GM23248 (cell line): ENCODE measurements at places on chromosomes 16 and 17. TPM values are rescaled to one million over a fixed set of nuclear protein-coding genes. Genes with fewer than 3 reads are reported as not detected.

DNA sequence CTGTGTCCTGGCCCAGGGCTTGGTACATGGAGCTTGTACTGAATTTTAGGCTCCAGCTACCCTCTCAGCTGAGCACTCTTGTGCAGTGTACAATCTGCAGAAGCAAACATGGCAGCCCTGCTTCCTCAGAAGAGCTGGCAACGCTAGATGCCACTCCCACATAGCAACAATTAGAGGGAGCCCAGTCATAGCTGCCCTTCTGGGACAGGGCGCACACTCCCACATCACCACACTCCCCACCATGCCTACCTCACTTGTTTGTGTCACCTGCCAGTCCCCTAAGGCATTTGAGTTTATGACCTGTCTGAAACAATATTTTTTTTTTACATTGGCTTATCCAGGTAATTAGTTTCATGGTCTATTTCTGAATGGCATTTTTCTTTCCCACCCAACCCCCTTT is 72.3 kb downstream of the C17orf67 start:
- peaks cover 13% of the 10 kb centered on the region for H3K4me1 ChIP-seq
- no peak for DNase-seq
- H3K27me3 ChIP-seq: no peaks in the 10 kb centered on the region

Gene ABCC1
- total RNA-seq: 25.5 and 28.6 TPM in 2 replicates

DNA sequence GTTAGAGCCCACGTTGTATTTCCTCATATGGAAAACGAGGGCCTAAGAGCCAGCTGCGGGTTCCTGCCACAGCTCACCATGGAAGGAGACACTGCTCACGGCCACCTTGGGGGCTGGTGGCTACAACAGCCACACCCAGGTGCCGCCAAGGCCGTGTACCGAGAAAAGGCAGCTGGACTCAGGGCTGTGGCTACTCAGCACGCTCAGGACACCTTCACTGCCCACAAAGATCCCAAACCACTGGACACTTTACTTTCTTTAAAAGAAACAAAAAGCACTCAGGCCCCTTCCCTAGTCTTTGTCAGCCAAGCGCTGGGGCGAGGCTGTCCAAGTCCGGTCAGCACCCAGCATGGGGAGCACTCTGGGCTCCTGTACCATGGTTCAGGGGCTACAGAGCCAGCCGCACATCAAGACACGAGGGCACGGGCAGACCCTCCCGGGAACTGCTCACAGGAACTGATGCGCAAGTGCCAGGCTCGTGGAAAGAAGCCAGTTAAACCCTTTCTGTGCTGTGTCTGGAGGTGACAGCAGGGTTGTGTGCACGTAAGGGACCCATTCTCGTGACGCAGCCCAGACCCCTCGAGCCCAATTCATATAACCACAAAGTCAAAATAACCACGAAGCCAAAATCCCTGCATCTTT is 18.5 kb downstream of the SLC16A3 start:
- H3K27ac ChIP-seq: peak overlapping the region; percentile 87
- H3K27me3 ChIP-seq: no peaks in the 10 kb centered on the region
- no peak for DNase-seq
- no peak overlapping the region for H3K4me3 ChIP-seq
- H3K36me3 ChIP-seq: peaks cover 42% of the 10 kb centered on the region

GRCh38 chr16:72084445-72084844 is 9.0 kb downstream of the TXNL4B start:
- no peaks in the 10 kb centered on the region for H3K4me1 ChIP-seq
- no peak for DNase-seq
- peaks cover 30% of the 10 kb centered on the region for H3K36me3 ChIP-seq
- no peak overlapping the region for H3K4me3 ChIP-seq
- no peaks in the 10 kb centered on the region for H3K27me3 ChIP-seq

Gene TLCD2
- 2.2 and 2.8 TPM in 2 replicates for total RNA-seq

- DNase-seq: no peak
- H3K27me3 ChIP-seq: no peaks in the 10 kb centered on the region
- H3K27ac ChIP-seq: no peak overlapping the region
- no peak overlapping the region for H3K4me3 ChIP-seq
- H3K4me1 ChIP-seq: no peaks in the 10 kb centered on the region
Observed at GRCh38 chr16:78072275-78072674, 27.2 kb upstream of the WWOX start.

DNA sequence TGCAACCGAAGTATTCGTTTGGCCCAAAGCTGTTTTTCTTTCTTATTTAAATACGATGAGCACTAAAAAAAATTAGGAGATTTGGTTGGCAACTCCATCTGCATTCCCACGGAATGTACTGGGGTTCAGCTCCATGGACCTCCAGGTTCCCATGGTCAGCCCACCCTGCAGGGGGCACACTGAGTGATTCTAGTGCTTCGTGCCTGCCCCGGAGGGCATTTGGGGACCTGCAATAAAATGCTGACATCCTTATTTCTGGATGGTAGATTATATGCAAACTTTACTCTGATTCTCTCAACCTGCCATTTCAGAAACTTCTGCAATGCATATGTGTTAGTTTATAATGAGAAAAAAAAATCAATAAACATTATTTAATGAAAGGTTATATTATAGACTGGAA is 339.4 kb downstream of the XYLT1 start:
- H3K27ac ChIP-seq: no peak overlapping the region
- no peaks in the 10 kb centered on the region for H3K4me1 ChIP-seq
- H3K36me3 ChIP-seq: peaks cover 6% of the 10 kb centered on the region; the same call in 1 of the 2 replicates
- no peak for DNase-seq

Gene TBC1D26
- not detected in 2 replicates for total RNA-seq

DNA sequence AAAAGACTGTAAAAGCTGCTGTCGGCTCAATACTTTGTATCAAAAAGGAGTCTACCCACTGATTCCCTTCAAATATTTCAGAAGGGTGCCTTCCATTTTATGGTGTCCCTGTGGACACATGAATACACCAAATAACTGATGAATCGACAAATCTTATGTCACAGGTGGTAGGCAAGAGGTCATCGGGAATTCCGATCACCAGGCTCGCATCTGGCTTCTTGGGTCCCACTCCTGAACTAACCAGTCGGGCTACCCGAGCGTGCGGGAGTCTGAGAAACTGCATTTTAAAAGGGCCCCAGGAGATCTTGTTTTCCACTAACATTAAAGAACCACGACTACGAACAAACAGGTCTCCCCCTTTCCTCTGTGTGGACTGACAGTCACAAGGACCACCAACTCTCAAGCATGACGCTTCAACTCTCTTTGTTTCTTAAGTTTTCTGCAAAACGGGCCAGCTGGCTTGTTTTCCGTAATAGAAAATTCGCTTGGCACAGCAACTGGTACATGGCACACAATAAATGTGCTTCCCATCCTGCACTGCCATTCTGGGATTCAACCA is 873 bp downstream of the PSME3IP1 start:
- H3K36me3 ChIP-seq: no peaks in the 10 kb centered on the region
- no peak for DNase-seq
- no peaks in the 10 kb centered on the region for H3K27me3 ChIP-seq
- peak overlapping the region; percentile 95 for H3K4me3 ChIP-seq

Gene CYGB
- 6.3 and 8.3 TPM in 2 replicates for total RNA-seq

- peaks cover 22% of the 10 kb centered on the region for H3K4me1 ChIP-seq
- no peaks in the 10 kb centered on the region for H3K27me3 ChIP-seq
- no peaks in the 10 kb centered on the region for H3K36me3 ChIP-seq
- no peak overlapping the region for H3K4me3 ChIP-seq
- no peak for DNase-seq
Observed at GRCh38 chr17:13085578-13085977, 67.8 kb upstream of the ELAC2 start.

DNA sequence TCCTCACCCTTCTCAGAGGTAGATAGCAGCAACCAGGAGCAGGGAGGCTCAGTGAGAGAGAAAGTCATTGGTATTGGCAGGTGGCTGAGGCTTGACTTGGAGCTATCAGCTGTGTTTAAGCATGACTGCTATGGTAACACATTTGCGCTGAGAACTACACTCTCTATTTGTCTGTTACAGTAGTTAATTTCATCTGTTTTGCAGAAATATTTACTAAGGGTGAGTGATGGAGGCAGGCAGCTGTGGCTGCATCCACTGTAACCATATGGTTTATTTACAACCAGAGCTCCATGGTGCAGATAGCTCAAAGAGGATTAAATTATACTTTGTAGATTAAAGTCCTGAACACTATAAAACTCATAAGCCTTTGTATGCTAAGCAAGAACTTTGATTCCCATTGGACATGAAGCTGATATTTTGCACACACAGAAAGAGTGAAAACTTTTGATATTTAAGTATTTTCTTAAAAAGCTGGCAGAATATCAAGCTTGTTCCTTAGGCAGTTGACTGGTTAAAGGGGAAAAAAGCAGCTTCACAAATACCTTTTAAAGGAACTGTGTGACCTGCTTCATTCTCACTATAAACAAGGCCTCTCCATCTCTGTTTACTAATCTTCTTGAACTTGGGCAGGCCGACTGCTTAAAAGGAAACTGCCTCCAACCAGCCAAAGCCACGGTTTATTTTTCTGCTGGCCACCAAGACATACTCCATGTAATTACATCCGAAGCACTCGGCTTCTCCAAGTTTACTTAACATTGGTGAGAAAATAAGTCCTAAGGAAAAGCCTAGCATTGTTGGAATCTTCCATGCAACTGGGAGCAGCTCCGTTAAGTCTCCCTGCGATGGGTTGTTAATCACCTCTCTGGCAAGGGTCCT is 299.8 kb upstream of the ZFHX3 start:
- H3K36me3 ChIP-seq: no peaks in the 10 kb centered on the region
- H3K27ac ChIP-seq: no peak overlapping the region
- 0 out of 2 replicates have a peak, but pooled peaks cover 4% of the 10 kb centered on the region for H3K27me3 ChIP-seq
- DNase-seq: no peak

- peak overlapping the region; percentile 18; the same call in 1 of the 2 replicates for H3K27ac ChIP-seq
- H3K4me1 ChIP-seq: peaks cover 41% of the 10 kb centered on the region
- DNase-seq: peak; percentile 81
- peaks cover 39% of the 10 kb centered on the region for H3K36me3 ChIP-seq
- H3K27me3 ChIP-seq: no peaks in the 10 kb centered on the region
Observed at GRCh38 chr17:78865682-78866390, 25.2 kb upstream of the USP36 start.

- no peaks in the 10 kb centered on the region for H3K27me3 ChIP-seq
- no peak for DNase-seq
- H3K36me3 ChIP-seq: no peaks in the 10 kb centered on the region
Observed at GRCh38 chr16:55468352-55468990, 10.5 kb upstream of the MMP2 start.

Gene ZNF232
- total RNA-seq: 5.2 and 6.1 TPM in 2 replicates

Gene CCL17
- total RNA-seq: not detected in 2 replicates

GRCh38 chr16:6646891-6647290 is 685.8 kb upstream of the RBFOX1 start:
- no peak overlapping the region for H3K27ac ChIP-seq
- DNase-seq: no peak
- no peaks in the 10 kb centered on the region for H3K36me3 ChIP-seq
- peaks cover 5% of the 10 kb centered on the region; the same call in 1 of the 2 replicates for H3K27me3 ChIP-seq
- H3K4me1 ChIP-seq: no peaks in the 10 kb centered on the region
- no peak overlapping the region for H3K4me3 ChIP-seq
